ENCODE measurements at places on chromosomes 2 and 18. TPM values are rescaled to one million over a fixed set of nuclear protein-coding genes. Genes with fewer than 3 reads are reported as not detected.

The LYPD1 gene
- total RNA-seq: 0.18 TPM

The OSBPL6 gene
- 3.7 TPM for total RNA-seq

The CYP27C1 gene
- total RNA-seq: 24.9 TPM

The CXCR1 gene
- total RNA-seq: not detected

The CSRNP3 gene
- total RNA-seq: 1.9 TPM

The MOGAT1 gene
- total RNA-seq: not detected

The EVA1A gene
- 30.7 TPM for total RNA-seq

The RRM2 gene
- total RNA-seq: 33.6 TPM

The AP1S3 gene
- total RNA-seq: 3.5 TPM

The GALR1 gene
- not detected for total RNA-seq

The PRKAG3 gene
- not detected for total RNA-seq

The ESPNL gene
- not detected for total RNA-seq

The SIGLEC15 gene
- total RNA-seq: 0.37 TPM

The EN1 gene
- not detected for total RNA-seq

The FAM110C gene
- total RNA-seq: not detected

The REG1B gene
- not detected for total RNA-seq

The ITGB6 gene
- 0.13 TPM for total RNA-seq

The PARD6G gene
- 18.9 TPM for total RNA-seq

The BCL2 gene
- total RNA-seq: 2.5 TPM

The LBX2 gene
- total RNA-seq: 1.0 TPM

The KIF3C gene
- 29.7 TPM for total RNA-seq

The FAM237A gene
- total RNA-seq: not detected

The TFPI gene
- total RNA-seq: 325 TPM

The PLCL1 gene
- total RNA-seq: 1.2 TPM

The ACMSD gene
- total RNA-seq: not detected

The MTCL1 gene
- 56.9 TPM for total RNA-seq

The FBLN7 gene
- total RNA-seq: 4.1 TPM

The CRYGC gene
- not detected for total RNA-seq

The TMEM247 gene
- total RNA-seq: not detected

The GCC2 gene
- 34.3 TPM for total RNA-seq

The MERTK gene
- total RNA-seq: 1.2 TPM

The TNFAIP6 gene
- not detected for total RNA-seq

The GPR17 gene
- total RNA-seq: not detected

The DHRS9 gene
- total RNA-seq: not detected

The RND3 gene
- total RNA-seq: 160 TPM

The COLEC11 gene
- total RNA-seq: not detected

The CNGA3 gene
- total RNA-seq: not detected

The CGREF1 gene
- total RNA-seq: 1.2 TPM

The MATN3 gene
- 12.8 TPM for total RNA-seq

The NT5DC4 gene
- not detected for total RNA-seq

The ASTL gene
- not detected for total RNA-seq

The PPP1R1C gene
- 1.5 TPM for total RNA-seq

The TXNDC2 gene
- total RNA-seq: 0.11 TPM

The RAPGEF4 gene
- total RNA-seq: 0.91 TPM

The C2orf80 gene
- total RNA-seq: not detected

The PLGLB1 gene
- 3.3 TPM for total RNA-seq

The MARS2 gene
- 4.2 TPM for total RNA-seq

The CCDC102B gene
- 18.9 TPM for total RNA-seq

The ACTR1B gene
- total RNA-seq: 54.4 TPM

The GAL3ST2 gene
- total RNA-seq: not detected

The CETN1 gene
- not detected for total RNA-seq

The SGPP2 gene
- not detected for total RNA-seq

The LAMA1 gene
- total RNA-seq: 0.30 TPM

The CCDC85A gene
- 1.5 TPM for total RNA-seq

The ABCB11 gene
- not detected for total RNA-seq

The SLC11A1 gene
- total RNA-seq: 0.21 TPM

The SALL3 gene
- not detected for total RNA-seq

The MSGN1 gene
- total RNA-seq: not detected

The SNTG2 gene
- not detected for total RNA-seq
